ENCODE measurements at places on chromosomes 16 and 17.
A peak's percentile ranks its signal among the peaks of the same experiment; 100 is the strongest.

DNA sequence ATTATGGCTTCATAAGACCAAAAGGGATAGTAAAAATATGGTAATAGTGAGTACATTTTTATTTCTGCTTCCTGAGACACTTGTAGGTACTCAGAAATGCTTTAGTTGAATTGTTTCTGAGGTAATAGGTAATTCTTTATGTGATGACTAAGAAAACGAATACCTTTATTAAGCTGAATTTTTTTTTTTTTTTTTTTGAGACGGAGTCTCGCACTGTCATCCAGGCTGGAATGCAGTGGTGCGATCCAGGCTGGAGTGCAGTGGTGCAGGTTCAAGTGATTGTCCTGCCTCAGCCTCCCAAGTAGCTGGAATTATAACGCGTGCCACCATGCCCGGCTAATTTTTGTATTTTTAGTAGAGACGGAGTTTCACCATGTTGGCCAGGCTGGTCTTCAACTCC is 1.9 kb downstream of the RAD51C start:
- DNase-seq: no peak

GRCh38 chr17:77892469-77893143 is 65.9 kb upstream of the TNRC6C start:
- DNase-seq: no peak

- DNase-seq: no peak
Observed at GRCh38 chr16:15533386-15533785, 99.0 kb downstream of the BMERB1 start.

DNA sequence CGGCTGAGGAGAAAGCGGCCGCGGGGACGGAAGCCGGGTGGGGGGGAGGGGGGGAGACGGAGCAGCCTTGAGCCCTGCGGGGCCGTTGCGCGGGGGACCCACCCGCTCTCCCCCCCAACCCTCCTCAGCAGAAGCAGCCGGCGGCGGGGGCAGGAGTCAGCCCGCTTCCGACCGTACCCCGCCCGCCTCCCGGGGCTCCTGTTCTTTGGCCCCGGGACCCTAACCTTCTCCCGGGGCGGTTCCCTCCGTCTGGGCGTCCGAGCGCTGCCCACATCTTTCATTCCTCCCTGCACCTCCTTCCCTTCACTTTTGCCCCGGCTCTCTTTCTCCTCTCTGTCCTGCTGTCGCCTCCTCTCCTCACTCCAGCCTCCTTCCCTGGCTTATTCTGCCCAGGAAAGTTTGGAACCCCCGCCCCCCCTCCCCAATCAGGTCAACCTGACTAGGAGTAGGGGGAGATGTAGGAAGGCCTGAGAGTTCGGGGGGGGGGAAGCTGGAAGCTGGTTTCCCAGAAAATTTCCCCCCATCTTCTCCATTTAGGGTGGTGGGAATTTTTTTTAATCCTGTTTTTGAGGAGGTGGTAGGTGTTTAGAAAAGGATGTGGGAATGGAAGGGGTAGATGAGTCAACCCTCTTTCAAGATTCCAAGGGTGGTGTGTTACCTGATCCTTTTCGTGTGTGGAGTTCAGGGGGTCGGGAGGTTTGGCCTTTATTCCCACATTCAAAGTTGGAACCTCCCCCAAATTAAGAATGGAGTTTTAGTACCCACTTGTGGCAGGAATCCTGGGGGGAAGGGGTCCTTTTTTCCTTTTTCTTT is 427 bp upstream of the NLK start:
- no peak for DNase-seq

GRCh38 chr16:85974428-85975375 is 75.7 kb downstream of the IRF8 start:
- no peak for DNase-seq

GRCh38 chr17:65283704-65284103 is 146.5 kb downstream of the RGS9 start:
- DNase-seq: no peak

- DNase-seq: peak; percentile 95
Observed at GRCh38 chr16:23842137-23842600, 6.4 kb downstream of the PRKCB start.

GRCh38 chr16:81556715-81557284 is 112.2 kb downstream of the CMIP start:
- no peak for DNase-seq

GRCh38 chr17:83151056-83151441 is 71.6 kb downstream of the METRNL start:
- no peak for DNase-seq

- DNase-seq: no peak
Observed at GRCh38 chr16:23278031-23278430, 24.1 kb upstream of the SCNN1B start.

DNA sequence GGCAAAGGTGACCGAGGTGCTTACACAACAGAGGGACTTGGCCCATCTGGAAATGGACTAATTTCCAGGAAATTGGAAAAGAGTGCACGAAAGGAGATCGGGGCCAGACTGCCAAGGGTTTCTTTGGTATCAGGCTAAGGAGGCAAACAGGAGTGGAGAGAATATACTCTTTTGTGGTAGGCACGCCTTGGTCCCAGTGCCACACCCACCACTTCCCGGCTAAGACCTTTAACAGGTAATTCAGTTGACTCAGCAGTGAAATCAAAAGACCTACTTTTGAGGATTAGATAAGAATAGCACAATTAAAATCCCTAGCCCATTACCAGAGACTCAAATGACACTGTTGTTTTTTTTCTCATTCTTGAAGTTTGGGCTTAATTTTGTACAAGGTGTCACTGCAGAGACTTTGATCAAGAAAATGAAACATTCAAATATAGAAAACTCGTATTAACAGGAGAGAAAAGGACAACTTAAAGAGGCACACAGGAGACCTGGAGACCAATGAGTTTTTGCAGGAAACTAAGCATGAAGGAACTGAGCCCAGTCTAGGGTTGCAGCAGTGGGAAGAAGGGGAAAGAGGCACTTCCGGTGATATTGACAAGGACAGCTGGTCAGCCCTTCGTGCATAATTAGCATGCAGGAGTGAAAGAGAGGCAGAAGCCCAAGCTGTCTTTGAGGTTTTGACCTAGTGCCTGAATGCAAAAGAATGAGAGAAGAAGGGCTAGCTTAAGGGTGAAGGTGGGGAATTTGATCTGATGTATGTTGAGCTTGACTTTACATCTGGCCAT is 265.5 kb upstream of the CCL2 start:
- no peak for DNase-seq

DNA sequence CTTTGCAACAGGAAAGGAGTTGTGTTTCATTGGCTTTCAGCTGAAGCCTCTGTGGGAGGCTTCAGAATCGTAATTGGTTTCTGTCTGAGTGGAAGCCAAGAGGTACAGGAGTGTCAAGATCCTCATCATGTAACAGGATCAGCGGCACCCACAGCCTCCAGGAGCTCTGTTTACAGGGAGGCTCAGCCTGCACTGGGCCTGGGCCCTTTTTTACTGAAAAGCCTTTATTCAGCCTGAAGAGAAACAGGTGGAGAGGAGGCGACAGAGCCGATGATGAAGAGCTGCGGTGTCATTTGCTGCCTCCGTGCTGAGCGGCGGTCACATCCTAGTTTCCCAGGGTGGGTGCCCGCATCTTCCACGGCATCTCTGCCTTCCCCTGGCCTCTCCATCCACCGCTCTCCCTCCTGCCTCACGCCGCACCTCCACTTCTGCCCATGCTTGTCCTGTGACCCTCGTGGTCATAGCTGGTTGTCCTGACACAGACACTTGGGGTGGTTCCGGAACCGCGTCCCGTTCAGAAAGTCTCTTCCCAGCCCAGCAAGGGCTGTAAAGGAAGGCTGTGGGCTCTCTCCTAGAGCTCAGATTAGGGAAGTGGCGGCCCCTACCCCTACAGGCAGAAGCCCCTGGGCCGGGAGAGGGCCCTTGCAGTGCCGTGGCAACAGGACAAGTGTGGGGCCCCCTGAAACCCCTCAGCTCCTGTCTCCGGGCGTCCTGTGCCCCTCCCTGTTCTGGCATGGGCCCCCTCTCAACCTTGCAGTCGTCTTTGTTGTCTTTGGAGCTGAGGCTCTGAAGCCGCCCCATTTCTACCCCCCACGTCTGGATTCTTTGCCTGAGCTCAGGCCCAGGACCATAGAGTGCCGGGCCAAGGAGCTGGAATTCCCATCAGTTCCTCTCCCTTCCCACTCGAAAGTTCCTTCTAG is 53.9 kb upstream of the CHMP6 start:
- peak; percentile 12 for DNase-seq

- no peak for DNase-seq
Observed at GRCh38 chr16:47861999-47862398, 293.8 kb downstream of the ABCC12 start.

DNA sequence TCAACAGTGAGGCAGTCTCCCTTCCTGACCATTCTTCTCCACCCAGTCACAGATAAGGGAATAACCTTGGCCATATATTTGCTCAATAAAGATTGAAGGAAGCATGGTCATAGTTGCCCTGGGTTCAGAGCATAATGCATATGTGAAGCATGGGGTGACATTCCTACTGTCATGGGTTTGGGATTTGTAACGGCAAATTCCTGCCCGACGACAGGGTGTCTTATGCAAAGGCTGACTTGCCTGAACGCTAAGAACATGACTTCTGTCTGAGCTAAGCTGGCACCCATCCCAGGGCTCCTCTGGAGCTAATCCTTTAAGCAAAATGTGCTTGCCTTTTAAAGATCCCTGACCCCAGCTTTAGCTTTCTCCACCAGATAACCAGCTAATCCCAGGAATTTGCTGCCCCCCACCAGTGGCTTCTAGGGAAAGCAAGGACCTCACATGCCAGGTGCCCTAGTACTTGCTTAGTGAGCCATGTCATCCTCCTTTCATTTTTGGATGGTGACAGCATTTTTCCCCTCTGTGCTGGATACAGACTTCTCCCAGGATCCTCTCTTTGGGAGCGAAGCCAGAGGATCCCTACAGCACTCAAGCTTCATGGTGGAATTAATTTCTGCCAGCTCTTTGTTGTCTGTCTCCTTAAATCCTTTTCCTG is 11.7 kb downstream of the SLC7A6OS start:
- no peak for DNase-seq

GRCh38 chr17:13031718-13032350 is 14.0 kb upstream of the ELAC2 start:
- DNase-seq: peak; percentile 61

DNA sequence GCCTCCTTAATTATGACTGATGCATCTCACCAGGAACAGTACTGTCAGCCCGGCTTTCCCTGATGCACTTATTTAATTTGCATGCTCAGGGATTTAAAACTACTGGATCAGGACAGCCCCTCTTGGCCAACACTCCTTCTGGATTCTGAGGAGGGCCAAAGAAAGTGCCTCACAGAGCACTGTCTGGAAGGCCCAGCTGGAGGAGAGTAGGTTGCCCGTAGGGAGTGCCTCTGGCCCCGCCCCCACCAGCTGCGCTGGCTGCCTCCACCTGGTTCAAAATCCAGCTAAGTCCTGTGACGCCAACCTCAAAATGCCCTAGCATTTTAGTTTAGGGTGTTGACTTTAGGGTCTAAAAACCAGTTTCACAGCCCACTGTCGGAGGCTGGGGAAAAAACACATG is 49.4 kb upstream of the SREBF1 start:
- DNase-seq: no peak

DNA sequence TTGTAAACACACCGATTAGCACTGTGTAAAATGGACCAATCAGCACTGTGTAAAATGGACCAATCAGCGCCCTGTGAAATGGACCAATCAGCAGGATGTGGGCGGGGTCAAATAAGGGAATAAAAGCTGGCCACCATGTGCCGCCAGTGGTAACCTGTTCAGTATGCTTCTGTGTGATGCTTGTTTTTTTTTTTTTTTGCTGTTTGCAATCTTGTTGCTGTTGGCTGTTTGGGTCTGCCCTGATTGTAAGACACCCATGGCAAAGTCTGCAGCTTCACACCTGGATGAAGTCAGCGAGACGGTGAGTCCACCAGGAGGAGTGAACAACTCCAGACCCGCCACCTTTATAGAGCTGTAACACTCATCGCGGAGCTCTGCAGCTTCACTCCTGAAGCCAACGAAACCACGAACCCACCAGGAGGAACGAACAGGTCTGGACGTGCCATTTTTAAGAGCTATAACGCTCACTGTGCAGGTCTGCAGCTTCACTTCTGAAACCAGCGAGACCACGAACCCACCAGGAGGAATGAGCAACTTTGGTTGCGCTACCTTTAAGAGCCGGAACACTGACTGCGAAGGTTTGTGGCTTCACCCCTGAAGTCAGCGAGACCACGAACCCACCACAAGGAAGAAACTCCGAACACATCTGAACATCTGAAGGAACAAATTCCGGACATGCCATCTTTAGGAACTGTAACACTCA is 85.0 kb upstream of the MED9 start:
- DNase-seq: peak; percentile 64

DNA sequence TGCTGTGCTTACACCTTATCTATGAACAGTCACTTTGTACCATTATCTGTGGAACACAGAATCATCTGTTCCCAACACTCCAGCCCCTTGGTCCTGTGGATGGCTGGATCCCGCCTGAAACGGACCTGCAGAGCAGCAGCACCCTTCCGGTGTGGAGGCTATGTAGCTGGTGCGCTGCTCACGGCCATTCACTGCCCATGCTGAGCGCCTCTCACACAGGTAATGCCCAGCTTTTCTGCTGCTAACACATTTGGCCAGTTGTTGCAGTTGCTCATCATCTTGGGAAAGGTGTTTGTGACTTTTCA is 11.4 kb upstream of the PLK1 start:
- DNase-seq: no peak

GRCh38 chr16:14223632-14224031 is 152.5 kb downstream of the MRTFB start:
- DNase-seq: no peak

- DNase-seq: peak; percentile 54
Observed at GRCh38 chr16:71421911-71422310, 19.9 kb downstream of the TLE7 start.

DNA sequence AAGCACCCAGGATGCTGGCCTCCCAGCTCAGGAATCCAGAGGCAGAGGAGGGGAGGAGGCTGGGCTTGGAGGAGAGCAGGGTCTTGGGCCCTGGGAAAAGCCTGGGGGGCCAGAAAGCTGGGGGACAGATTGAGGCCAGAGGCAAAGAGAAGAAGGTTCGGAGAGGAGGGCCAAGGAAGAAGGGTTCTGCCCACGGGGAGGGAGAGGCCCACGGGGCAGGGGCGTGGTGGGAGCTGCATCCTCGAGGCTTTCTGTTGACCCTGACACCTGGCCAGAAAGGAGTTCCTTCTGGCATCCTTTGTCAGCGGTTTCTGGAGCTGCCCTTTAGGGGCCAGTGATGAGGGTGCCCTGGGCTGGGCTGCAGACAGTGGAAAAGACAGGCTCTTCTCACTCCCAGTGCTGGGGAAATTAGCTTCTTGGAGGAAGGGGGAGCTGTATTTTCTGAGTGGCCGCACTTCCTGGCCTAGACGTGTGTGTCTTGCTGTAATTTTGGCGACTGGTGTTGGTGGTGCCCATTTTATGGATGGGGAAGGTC is 308.7 kb downstream of the SEC14L1 start:
- DNase-seq: no peak

GRCh38 chr16:55204069-55204468 is 119.9 kb upstream of the IRX6 start:
- no peak for DNase-seq

- DNase-seq: no peak
Observed at GRCh38 chr17:2871205-2871604, 75.0 kb downstream of the RAP1GAP2 start.

- DNase-seq: no peak
Observed at GRCh38 chr16:71472051-71472450, 10.0 kb upstream of the ZNF23 start.
